Activated B cell treated with CpG ODN at 0.5 μM for 24 hours (primary cell): ENCODE measurements at places on chromosomes 7 and 10. TPM values are rescaled to one million over a fixed set of nuclear protein-coding genes. Genes with fewer than 3 reads are reported as not detected.

DNA sequence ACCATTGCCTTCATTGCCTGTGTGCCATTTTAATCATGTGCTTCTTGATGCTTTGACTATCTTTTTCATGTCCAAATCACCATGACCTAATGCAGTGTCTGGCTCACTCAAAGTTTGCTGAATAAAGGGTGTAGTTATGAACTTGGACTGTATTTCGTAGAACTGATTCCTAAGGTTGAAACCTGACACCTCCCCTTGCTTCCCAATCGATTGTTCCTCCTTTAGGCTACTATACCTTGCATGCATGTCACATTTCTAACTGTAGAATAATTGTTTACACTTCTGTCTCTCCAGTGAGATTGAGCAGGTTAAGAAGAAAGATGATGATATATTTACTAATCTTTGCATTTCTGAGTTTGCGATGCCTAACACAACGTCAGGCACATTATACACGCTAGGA lies 41.0 kb upstream of the CDK1 start:
- no peak for DNase-seq

GRCh38 chr10:99648717-99649116 lies 10.6 kb upstream of the ENTPD7 start:
- DNase-seq, result no peak

- DNase-seq, result no peak
Observed at GRCh38 chr7:132290021-132290420, 286.2 kb downstream of the PLXNA4 start.

- DNase-seq, result no peak
Observed at GRCh38 chr10:17473228-17473950, 19.0 kb upstream of the ST8SIA6 start.

DNA sequence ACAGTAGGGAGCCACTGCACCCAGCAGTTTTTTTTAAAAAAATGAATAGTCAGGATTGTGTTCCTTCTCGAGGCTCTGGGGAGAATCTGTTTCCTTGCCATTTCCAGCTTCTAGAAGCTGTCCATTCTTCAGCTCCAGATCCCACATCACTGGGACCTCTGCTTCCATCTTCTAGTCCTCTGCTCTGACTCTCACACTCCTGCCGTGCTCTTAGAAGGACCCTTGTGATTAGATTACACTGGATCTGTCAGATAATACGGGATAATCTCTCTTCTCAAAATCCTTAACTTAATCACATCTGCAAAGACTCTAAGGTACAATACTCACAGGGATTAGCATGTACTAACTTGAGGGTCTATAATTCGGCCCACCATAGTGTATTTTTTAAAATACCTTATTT lies 158.9 kb upstream of the SP4 start:
- DNase-seq, result no peak

DNA sequence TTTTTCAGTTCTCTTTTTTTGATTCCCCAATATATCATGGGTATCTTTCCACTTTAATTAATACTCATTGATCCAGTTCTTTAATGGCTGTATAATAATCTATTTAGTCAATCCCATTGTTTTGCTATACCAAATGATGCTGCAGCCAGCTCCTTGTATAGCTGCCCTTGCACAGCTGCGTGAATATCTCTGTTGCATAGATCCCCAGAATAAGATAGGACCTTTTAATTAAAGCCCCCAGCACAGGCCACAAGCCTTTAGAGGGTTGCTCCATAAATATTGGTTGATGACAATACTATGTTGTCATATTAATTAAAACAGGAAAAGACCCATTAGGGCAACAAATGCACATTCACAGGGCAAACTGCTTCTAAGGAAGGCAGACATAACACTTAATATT lies 57.9 kb downstream of the BUB3 start:
- no peak for DNase-seq

DNA sequence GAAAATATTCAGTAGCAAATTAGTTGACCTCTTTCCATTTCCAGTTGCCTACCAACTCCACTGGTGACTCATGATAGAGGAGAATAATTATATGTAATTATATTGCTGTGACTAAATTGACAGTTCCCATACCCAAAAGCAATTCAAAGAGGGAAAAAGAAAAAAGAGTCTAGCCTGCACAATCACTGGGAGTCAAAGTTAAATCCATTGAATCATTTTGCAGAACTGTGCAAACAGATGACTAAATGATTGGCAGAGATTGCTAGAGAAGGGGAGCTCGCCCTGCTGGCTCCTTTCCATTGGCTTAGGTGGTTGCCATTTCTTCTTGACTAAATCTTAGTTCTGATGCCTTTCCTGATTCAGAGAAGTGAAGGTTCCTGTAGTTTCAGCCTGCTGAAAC lies 1228.6 kb upstream of the SORCS1 start:
- DNase-seq, result no peak

DNA sequence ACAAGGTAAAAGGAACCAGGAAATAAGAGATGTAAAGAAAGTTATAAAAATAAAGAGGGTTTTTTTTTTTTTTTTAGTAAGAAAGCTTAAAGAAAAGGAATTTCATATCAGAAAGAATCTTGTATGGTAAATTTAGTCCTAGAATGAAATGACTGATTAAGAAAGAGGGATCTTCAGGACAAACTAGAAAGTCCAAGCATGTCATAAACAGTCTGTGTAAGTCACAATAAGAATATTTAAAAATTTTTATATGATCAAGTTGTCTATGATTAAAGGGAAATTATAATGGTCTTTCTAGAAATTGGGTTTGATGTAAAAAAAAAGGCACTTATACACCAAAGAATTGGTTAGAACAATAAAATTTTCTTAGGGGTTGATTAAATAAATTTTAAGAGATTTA lies 289.5 kb downstream of the XPNPEP1 start:
- no peak for DNase-seq

DNA sequence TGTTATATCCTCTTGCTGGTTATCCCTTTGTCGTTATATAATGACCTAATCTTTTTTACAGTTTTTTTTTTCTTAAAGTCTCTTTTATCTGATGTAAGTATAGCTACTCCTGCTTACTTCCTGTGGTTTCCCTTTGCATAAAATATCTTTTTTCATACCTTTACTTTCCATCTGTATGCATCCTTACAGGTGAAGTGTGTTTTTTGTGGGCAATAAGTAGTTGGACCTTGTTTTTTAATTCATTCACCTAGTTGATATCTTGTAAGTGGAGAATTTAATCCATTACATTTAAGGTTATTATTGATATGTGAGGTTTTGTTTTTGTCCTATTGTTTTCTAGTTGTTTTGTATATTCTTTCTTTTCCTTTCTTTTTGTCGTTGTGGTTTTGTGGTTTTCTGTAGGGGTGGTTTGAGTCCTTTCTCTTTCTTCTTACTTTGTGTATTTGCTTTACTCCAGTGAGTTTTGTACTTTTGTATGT lies 168.6 kb downstream of the MLLT10 start:
- DNase-seq, result no peak

DNA sequence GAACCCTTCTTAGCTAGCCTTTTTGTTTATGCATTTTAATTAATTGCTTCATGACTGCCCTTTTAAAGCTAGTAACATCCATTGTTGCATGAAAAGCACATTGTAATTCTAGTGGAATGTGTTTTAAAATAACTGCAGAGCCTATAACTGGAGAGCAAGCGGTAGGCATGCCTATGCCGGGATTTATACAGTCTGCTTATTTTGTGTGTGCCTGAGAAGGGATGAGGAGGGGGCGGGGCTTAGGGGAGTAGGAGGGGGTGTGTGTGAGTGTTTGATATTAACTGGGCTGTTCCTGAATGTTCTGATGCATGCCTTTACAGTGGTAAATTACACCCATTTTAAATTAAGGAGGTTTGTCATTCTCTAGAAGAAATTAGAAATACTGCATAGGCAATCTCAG lies 208.1 kb downstream of the TCF7L2 start:
- no peak for DNase-seq

- no peak for DNase-seq
Observed at GRCh38 chr10:76399226-76399625, 967.8 kb downstream of the LRMDA start.

- no peak for DNase-seq
Observed at GRCh38 chr10:88125766-88126165, 262.3 kb downstream of the PTEN start.

GRCh38 chr10:15144788-15145187 lies 23.7 kb downstream of the NMT2 start:
- DNase-seq, result no peak

DNA sequence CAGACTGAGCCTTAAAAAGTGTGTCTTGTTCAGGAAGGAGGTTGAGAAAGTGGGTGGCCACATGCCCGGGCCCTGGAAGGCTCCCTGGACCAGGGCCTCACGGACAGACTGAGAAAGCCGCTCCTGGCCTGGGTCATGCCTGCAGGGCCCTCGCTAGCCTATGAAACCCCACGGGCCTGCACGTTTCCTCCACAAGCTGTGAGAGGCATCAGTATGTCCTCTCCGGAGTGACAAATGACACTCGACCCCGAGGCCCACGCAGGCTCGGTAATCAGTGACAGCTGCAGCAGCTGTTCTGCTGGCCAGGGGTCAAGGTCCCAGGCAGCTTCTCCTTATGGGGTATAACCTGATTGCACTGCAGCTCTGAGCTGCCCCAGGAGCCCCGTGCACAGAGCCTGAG lies 47.6 kb downstream of the ASB13 start:
- DNase-seq, result no peak

GRCh38 chr7:142885311-142886230 lies at the start of gene TRPV6:
Gene TRPV6 (minus strand): TSS chr7:142885745.
- DNase-seq, result peak; percentile 7

DNA sequence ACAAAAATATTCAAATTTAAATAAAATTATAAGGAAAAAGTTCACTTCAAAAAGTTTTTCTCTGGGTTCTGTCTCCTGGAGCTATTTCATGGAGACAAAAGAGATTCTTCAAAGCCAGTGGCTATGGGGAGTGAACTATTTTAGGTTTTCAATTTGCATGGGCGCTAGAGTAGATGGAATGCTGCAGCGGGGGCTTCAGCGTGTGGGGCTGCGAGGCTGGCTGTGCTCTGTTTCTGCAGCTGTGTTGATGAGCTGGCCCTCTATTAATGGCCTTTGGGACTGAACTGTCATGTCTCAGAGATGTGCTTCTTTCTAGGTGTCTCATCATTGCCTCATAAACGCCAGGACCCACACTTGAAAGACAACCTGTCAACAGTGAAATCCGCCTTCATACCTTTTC lies 108.4 kb upstream of the NPY start:
- DNase-seq, result no peak

DNA sequence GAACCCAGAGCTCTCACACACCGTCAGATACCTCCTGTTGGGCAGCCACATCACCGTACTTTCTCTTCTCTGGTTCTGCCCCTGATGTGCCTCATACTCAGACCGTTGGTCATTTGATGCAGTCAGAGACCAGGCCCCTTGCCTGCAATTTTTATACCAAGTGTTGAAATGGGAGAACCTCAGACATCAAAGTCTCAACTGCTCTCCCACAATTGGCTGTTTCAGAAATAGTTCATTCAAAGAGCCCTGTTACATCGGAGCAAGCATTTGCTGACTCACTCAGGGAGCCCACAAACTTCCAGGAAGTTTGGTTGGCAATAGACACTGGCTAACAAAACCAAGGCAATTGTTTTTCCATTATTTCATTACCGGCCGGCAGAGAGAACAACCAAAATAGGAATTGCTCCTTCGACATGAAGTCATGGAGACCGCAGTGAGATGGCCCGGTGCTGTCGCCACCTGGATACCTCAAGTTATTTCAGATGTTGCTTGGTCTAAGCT lies 33.5 kb upstream of the ADAM12 start:
- DNase-seq, result no peak

- DNase-seq, result no peak
Observed at GRCh38 chr10:70358446-70358845, 24.0 kb downstream of the LRRC20 start.

GRCh38 chr7:42611289-42611928 lies 300.5 kb downstream of the C7orf25 start:
- DNase-seq, result no peak

- no peak for DNase-seq
Observed at GRCh38 chr10:104430360-104430759, 76.7 kb downstream of the CFAP58 start.

GRCh38 chr7:74129887-74130286 lies 44.3 kb upstream of the EIF4H start:
- DNase-seq, result no peak

GRCh38 chr10:132904181-132904813 lies 38.1 kb downstream of the CFAP46 start:
- no peak for DNase-seq

DNA sequence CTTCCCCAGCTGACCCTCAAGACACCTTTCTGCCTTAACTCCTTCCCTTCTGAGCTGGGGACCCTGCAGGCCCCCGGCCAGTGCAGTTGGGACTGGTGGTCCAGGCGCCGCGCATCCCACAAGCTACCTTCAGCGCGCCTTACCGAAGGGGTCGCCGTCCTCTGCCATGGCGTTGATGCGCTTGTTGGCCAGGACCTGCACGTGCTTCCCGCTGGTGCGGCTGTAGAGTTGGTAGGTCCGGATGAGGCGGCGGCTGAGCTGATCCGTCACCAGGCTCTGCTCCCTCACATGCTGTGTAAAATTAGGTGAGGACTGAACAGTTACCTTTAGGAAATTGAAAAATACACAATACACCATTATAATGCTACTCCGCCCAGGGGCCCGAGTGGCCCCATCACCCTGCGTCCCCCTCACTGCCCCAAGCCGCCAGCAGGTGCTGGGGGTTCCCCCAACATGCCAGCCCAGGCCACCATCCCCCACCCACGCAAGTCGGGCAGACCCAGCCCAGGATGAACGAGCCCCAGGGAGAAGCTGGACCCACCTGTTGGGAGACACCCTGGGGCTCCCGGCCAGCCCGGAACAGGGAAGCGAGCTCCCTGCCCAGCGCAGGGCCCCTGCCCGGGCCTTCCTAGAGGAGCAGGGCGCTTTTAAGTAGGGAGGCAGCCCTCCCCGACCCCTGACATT lies 1.2 kb downstream of the FGF8 start:
- peak; percentile 29 for DNase-seq

MYPN gene
- total RNA-seq, result not detected in 2 replicates

MICU1 gene
- 27.4 and 34.5 TPM in 2 replicates for total RNA-seq

CYP3A7 gene
- total RNA-seq, result not detected in 2 replicates

GATAD1 gene
- total RNA-seq, result 30.6 and 36.2 TPM in 2 replicates
